ENCODE measurements at places on chromosomes 16 and 17.

- DNase-seq: peak; percentile 11
These were observed 72.5 kb downstream of the RBFOX1 start for GRCh38 chr16:7405166-7405565.

DNA sequence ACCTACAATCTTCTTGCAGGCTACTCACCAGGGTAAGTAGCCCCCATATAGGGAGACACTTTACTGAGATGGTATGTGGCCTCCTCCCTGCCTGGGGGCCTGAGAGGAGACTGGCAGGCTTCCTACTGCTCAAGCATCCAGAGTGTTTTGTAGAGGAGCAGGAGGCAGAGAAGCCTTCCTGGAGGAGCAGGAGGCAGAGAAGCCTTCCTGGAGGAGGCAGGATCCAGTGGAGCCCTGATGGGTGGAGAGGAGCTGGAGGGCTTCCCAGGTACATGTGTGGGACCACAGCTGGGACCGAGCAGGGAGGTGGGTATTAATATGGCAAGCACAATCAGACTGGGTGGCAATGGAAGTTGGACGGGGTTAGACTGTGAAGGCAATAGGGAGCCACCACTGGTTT, 2.1 kb upstream of the ADGRG5 start:
- no peak for DNase-seq

- no peak for DNase-seq
These were observed 93.0 kb upstream of the RPL38 start for GRCh38 chr17:74110467-74110866.

GRCh38 chr16:20084624-20085226, 11.0 kb upstream of the GPR139 start:
- no peak for DNase-seq

DNA sequence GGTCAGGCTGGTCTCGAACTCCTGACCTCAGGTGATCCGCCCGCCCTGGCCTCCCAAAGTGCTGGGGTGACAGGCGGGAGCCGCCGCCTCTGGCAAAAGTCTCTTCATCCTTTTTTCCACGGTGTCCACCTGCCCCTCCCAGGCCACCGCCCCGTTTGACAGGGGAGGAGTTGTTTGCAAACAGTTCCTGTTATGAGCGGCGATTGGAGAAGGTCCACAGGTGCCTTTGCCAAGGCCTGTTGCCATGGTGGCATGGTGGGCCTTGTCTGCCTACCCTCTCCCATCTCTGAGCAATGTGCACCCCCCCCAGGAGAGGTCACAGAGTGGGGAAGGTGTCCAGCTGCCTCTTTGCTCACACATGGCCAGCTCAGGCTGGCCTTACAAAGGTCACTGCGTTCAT, 16.0 kb upstream of the RAP1GAP2 start:
- DNase-seq: no peak

Measured in AG08396 (cell line).